Activated T-cell treated with anti-CD3 and anti-CD28 coated beads for 48 hours (primary cell): ENCODE measurements at places on chromosomes 1 and 21.

- DNase-seq: no peak
Observed at GRCh38 chr1:33169290-33170055, 12.4 kb downstream of the TRIM62 start.

DNA sequence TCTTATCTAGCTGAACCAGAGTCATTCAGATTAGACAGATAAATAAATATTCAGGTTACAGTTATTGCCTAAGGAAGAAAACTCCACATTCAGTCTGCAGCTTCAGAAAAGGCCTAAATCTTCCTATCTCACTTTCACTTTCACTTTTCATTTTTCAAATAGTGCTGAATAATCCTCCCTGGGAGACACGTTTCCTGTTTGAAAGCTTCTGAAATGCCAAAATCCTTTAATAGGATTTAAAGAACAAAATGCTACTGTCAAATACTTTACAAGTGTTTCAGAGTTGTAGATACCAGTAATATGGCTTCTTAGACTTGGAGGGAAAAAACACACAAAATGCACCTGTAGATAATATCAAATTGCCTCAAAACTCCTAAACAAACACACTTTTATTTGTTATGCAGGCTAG is 3.9 kb downstream of the PSMB2 start:
- no peak for DNase-seq

- no peak for DNase-seq
Observed at GRCh38 chr1:38833146-38833545, 26.4 kb downstream of the RRAGC start.

- no peak for DNase-seq
Observed at GRCh38 chr1:194419721-194420120, 1233.3 kb upstream of the B3GALT2 start.

DNA sequence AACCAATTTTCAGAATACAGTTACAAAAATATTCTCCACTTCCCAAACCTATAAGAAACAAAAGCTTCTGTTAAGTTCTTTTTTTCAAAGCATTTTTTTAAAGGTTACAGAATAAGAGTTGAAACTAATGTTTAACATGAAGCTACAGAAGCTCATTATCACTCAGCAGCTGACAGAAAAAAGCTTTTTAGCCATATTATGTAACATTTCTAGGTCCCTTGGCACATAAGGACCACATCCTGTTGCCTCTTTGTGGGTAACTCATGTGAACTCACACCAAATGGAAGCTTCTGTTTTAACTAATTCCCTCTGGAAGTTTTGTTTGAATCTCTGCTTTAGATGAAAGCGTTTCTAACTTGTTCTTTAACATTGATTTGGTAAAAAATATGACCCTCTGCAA is 242.5 kb upstream of the TMPRSS15 start:
- no peak for DNase-seq

- DNase-seq: no peak
Observed at GRCh38 chr1:244052016-244052727, 1.1 kb downstream of the ZBTB18 start.

- no peak for DNase-seq
Observed at GRCh38 chr1:224543453-224543852, 72.7 kb upstream of the CNIH3 start.

- no peak for DNase-seq
Observed at GRCh38 chr1:79732950-79733349, 726.4 kb upstream of the ADGRL4 start.

DNA sequence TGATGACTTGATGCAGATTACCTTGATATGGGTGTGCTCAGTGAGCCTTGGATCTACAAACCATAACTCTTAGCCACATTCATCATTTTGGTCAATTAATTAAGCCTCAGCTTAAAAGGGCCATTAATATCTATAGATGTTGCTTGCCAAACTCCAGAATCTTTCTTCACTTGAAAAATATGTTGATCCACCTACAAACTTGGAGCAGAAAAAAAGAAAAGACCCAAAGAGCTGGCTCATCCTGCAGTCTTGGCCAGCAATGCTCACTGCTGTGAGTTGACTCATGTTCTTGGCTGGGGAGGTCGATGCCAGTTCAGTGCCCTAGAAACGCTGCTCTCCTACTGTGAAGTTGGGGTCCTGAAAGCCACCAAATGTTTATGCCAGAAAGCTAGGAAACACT is 75.4 kb downstream of the DPT start:
- DNase-seq: no peak

DNA sequence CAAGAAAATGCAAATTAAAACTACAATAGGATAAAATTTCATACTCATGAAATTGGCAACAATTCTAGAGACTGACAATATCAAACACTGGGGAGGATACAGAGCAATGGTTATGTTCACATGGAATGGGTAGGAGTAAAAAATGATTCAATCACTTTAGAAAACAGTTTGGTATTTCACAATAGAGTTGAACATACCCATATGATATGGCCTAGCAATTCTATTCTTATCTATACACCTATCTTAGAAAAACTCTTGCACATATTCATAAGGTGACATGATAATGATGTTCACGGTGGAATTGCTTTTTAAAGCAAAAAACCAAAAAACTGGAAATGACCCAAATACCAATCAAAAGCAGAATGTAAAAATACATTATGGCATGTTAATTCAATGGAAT is 28.7 kb downstream of the PHC2 start:
- DNase-seq: no peak

DNA sequence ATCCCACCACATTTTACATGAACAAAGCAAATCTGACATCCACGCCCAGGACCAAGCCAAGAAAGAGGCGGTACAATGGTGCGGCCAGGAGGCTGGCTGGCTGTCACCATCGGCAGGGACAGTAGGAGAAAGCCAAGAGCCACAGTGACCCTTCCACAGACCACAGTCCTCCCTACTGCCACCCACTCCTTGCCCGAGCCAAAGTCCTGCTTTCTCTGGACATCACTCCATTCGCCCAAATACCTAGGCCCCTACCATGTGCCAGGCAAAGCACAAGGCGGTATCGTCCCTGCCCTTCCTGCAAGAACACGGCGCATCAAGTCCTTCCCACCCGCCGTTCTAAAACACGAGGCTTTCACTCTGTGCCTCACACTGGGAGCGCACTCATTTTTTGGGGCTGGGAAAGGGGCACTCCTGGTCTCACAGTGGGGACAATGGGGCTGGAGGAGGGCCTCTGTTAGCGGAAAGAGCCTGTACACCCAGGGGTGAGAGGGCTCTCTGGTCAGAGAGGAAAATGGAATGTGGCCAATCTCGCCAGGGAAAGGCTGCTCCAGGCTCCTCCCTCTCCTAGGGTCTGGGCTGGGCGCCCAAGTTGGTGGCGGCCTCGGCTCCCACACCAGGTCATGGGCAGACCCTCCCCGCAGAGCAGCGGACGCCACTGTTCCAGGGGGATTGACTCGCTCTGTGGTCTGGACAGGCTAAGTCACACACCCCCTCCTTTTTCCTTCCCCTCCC is 26.5 kb downstream of the SSBP3 start:
- no peak for DNase-seq

- no peak for DNase-seq
Observed at GRCh38 chr1:228084325-228084724, 1.8 kb downstream of the ARF1 start.

DNA sequence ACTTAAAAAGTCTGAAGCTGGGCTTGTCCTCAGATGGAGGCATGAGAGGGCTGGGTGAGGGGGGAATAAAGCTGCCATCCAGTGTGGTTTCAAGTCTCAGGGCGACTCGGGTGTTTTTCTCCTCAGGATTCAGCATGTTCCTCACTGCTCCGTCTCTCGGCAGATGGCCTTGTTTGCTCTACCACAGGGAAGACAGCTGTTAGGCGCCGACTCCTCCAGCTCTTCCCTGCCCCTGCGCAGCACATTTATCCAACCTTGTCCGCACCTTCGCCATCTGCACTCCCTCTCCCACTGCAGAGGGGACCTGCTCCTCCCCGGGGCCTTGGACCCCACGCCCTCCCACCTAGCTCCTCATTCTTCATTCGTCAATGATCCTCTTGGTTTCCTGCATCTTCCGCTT is 16.6 kb upstream of the S100A11 start:
- no peak for DNase-seq

GRCh38 chr1:6352138-6352563 is 41.4 kb downstream of the ACOT7 start:
- DNase-seq: no peak

DNA sequence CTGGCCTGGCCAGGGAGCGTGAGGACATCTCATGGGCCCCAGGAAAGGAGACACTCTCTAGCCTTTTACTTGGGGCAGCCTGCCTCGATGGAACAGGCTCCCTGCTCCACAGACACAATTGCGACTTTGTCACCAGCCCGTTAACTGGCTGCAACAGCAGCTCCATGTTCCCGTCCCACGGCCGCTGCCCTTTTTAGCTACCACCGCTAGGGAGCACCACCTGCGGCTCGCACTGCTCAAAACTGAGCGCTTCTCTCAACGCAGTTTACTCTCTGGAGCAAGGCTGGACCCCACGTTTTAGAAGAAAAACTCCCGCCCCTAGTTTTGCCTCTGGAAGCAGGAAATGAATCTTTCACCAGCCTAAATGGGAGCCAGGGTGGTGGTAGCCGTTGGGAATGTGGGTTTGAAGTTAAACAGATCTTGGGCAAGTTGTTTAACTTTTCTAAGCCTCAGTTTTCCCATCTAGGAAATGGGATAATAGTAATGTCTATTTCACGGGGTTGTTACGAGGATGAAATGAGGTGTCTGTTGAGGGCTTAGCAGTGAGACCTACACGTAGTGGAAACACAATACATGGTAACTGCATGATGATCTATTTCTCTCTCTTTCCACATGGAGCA is 3.5 kb upstream of the LRRC38 start:
- DNase-seq: no peak

- DNase-seq: no peak
Observed at GRCh38 chr1:12177156-12177998, 10.6 kb downstream of the TNFRSF1B start.

DNA sequence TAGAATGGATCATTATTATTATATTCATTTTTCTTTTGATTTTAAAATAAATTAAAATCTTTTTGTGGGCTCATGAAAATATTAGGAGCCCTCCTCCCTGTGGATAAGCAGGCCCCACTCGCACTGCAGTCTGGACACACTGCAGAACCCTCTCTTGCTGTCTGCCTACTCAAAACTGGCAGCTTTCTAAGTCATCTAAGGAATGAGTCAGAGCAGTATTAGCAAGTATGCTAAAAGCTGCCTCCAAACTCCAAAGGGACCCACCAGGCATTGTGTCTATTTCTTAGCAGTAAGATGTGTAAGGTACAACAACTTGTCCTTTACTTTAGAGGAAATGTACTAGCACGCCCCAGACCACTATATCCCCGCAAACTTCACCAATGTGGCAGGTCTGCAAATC is 108.8 kb downstream of the SYF2 start:
- no peak for DNase-seq
